ENCODE measurements at places on chromosomes 11 and 22.

GRCh38 chr11:77710358-77710757 lies 72.8 kb upstream of the CLNS1A start:
- DNase-seq: no peak

DNA sequence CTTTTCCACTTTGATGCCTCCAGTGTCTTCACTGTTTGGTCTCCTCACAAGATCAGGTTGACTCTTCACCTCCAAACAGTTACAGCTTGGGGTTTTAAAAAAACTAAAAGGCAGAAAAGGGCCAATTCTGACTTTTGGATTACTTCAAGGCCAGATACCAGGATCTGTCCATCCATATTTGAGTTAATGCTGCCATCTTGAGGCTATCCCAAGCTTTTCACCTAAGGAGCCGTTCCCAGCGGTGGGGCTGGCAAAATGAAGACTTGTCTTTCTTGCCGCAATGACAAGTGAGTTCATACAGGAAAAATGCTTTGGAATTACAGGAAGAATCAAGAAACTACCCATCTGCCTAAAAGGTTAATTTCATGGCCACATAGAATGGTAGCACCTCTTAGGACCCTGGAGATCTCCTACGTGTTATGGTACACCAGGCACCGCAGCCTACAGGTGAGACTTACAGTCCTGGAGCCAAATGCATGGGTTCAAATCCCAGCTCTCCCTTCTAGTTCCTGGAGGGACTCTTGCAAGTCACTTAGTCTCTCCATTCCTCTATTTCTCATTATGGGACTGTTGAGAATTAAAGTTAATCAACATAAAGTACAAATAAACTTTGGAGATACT lies 6.0 kb upstream of the OR5B21 start:
- DNase-seq: no peak

DNA sequence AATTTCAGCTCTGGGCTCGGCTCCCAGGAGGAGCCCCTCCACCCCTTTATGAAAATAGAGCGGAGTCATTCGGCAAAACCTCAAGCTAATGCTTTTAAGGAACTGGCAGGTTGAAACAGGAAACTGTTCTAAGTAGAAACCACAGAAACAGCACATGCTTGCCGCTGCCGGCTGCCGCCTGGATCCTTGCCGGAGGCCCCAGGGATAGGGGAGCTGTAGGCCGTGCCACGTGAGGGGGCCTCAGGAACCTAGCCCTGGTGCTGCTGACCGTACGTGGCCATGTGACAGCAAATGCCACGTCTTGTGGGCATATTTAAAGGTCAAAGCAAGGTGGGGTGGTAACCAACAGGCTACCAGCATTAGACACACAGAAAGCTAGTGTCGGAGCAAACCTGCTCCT lies 77.9 kb upstream of the TIMP3 start:
- no peak for DNase-seq

DNA sequence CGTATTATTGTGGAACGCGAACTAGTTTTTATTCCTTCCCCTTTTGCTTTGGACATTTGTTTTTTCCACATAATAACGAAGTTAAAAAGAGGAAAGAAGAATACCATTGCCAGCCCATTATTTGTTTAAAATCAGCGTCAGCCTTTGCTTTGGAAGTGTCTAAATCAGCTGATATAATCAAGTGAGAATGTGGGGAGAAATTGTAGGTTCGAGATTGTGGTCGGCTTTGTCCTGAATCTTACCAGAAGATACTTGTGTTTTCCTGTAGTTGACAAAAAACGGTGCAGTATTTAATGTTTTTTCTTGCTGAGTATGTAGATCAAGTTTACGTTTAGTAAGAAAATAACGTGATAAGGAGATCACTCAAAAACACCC lies 935 bp downstream of the ZNF143 start:
- no peak for DNase-seq

DNA sequence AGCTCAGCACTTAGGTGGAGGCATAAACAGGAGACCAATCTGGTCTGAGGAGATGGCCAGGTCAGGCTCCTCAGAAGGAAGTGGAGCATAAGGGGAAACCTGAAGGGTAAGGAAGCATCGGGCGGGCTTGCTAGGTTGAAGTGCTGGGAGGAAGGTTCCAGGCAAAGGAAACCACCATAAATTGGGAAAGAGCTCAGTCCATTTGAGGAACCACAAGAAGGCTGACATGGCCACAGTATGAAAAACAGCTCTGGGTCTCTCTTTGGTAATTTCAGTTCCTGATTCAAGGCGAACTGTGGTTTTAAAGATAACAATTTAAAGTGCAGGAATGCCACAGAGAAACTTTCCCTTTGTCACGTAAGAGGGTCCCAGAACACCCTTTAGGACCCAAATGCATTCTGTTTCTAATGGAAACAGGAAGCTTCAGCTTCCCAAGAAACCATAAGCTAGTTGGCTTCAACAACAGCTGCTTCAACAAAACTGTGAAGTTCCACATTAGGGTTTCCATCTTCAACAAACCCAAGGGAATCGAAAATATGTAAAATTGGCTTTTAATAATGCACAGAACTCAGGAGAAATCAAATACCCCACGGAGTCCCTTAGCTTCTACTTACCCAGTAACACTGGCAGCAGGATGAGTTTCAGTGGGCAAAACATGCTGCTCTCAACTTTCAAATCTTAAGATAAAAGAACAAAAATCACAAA lies 10.4 kb downstream of the JAML start:
- no peak for DNase-seq

Data from caudate nucleus (tissue), 63 donors.